ENCODE measurements at places on chromosomes 6 and 20.

GRCh38 chr20:63163596-63164483, 52.1 kb downstream of the YTHDF1 start:
- no peak for DNase-seq

- DNase-seq, result peak; percentile 53
Observed at GRCh38 chr6:116386581-116387299, 16.0 kb downstream of the DSE start.

DNA sequence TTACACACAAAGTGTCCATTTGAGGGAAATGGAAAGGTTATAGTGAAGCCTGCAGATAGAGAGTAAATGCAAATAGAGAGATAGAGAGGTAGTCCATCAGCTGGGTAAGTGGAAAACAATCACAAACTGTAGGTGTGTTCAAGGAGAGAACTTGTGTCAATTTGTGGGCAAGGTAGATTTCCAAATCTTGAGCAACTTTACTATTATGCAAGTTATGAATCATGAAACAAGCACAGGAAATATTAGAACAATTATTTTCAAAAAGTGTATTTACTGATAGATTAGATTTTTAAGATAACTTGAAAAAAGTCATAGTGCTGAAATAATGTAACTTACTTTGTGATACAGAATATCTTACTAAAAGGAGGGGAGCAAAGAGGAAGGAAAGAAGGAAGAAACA, 792.9 kb downstream of the EYS start:
- DNase-seq, result no peak

DNA sequence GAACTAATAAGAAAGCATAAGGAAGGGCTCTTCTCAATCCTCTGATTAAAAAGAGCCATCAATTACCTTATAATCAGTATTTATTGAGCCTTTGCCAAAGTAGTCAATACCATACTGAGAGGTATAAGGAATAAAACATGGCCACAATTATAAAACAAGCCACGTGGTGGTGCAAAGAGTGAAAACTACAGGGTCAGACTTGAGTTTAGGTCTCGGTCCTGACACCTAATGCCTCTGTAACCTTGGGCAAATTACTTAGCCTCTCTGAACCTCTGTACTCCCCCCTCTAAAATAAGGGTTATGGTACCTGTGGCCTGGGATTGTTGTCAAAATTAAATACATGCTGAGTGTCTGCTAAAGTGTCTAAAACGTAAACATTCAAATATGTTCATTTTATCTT, 11.8 kb downstream of the TRIM10 start:
- no peak for DNase-seq

- no peak for DNase-seq
Observed at GRCh38 chr20:44601801-44602204, 19.4 kb downstream of the PKIG start.

GRCh38 chr20:47730744-47731143, 54.5 kb downstream of the SULF2 start:
- no peak for DNase-seq

DNA sequence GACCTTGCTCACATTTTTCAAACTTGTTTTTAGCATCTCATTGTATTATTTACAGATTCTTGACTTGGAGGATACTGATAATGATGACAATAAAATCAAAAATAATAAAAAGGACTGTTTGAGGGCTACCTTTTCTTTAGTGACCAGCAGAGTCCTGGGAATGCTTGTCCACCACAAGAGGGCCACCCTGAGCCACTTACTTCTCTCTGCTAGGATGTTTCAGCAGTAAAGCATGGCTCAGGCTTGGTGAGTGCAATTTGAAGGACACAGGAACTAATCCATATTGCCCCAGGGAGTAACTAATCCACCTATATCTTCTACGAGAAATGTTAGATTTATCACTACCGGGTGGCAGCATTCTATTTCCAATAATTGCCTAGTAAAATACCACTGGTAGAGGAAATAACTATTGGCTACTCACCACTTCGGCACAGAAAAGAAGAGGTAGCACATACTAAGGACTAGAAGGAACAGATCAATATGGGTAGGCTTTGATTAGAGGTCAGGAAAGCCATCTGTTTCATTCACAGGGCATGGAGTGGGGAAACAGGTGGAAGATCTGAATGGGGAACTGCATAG, 5.8 kb upstream of the KIAA0408 start:
- DNase-seq, result peak; percentile 43

DNA sequence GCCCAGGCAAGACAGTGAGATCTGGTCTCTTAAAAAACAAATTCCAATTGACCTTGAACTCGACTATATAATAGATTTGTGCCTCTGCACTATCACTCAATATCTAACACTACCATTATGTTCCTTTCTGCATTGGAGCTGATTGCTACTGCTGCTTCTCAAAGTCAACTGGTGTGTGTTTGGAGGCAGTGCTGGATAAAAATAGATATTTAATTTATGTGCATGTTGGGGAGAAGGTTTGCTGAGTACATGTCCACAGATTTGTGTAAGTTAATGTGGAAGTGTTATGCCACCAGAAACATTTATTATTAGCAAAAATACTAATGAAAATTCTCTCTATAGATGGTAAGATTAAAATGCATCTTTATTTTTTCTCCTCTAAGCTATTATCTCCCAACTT, 39.5 kb downstream of the ATP9A start:
- DNase-seq, result no peak

DNA sequence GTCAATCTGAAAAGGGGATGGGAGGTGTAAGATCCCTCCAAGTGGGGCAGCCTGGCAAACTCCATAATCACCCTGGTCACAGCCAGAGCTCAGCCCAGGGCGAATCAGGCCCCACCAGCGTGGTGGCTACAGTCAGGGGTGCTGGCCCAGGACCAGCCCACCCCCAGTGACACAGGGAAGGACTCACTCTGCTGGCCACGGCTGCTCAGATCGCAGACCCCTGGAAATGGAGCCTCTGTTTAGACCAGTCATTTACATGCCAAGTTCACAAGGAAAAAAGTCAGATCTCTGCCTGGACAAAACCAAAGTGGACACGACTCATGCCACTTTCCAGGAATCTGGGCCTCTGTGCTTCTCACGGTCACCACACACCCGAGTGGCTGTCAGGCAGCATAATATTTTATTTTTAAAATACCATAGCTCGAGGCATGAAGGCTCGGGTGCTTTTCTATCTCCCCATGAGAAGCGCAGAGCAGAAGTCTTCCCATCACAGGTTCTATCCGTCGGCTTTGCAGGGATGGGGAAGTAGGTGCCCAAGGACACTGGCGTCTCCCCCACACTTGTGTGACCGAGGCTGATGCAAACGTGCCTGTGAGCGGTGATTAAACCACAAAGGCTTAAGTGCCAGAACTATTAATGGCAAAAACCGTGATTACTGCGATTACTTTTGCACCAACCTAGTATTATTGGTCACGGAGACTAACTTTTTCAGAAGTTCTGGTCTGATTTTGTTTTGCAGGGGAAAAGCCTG, 13.0 kb downstream of the PXDC1 start:
- DNase-seq, result no peak

GRCh38 chr6:3259491-3259958, 778 bp downstream of the PSMG4 start:
- DNase-seq, result peak; percentile 25

DNA sequence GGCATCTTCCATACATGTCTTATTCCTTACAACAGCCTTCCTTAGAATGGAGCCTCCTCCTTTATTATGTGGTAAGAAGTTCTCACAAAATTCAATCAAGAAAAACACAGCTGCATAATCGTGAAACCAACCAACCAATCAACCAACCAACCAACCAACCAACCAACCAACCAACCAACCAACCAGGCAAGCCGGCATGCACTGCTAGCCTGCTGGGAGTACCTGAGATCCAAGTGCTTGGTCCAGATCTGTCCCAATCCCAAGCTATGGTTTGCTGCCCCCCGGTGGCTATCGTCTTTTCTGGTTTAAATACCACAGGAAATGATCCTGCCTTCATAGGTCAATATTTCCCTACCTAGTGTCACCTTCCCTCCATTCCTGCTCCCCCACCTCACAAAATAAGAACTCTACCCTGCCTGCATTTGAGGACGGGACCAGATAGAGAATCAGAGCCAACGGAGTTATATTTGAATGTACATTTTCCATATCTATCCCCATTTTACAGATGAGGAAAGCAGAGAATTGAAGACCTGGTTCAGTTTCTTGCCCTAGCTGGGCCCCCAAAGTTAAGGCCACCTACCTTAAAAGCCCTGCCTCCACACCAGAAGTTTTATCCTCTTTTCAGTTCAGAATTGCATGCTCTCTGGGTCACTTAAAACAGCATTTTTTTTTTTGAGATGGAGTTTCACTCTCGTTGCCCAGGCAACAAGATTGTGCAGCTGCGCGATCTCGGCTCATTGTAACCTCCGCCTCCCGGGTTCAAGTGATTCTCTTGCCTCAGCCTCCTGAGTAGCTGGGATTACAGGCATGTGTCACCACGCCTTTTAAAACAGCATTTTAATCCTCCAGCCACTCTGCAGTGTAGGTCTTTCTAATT, 27.1 kb downstream of the RAB44 start:
- peak; percentile 59 for DNase-seq

DNA sequence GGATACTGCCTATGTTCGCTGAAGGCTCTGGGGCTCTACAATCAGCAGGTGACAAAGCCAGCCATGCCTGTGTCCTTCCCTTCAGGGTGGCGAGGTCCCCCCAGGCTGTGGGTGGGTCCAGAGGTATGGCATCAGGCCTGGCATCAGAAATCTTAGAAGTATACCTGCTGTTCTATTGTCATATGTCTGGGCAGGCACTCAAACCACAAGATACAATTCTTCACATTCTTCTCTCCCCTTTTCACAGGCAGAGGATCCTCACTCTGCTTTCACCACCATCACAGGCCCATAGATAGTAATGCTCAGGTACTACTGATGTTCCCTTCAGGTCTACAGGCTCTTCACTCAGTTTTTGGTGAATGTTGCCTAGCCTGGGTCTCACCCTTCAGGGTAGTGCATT, 1180.0 kb upstream of the CITED2 start:
- DNase-seq, result no peak

DNA sequence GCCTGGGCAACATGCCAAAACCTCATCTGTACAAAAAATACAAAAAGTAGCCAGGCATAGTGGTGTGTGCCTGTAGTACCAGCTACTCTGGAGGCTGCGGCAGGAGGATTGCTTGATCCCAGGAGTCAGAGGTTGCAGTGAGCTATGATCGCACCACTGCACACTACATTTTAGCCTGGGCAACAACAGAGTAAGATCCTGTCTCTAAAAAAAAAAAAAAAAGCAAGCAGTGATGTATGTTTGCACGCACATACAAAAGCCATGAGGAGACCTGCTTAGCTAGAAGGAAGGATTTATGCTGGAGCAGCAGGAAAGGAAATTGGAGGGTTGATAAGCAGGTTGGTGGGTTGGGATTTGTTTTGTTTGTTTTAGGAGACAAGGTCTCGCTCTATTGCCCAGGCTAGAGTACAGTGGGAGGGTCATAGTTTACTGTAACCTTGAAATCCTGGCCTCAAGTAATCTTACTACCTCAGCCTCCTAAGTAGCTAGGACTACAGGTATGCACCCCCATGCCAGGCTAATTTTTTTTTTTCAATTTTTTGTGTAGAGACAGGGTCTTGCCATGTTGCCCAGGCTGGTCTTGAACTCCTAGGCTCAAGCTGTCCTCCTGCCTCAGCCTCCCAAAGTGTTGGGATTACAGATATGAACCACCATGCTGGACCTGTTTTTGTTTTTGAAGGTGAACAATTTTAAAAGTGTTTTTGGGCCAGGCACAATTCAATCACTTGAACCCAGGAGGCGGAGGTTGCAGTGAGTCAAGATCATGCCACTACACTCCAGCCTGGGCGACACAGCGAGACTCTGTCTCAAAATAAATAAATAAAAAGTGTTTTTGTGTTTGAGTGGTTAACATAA, 4.0 kb downstream of the ZSWIM3 start:
- no peak for DNase-seq

DNA sequence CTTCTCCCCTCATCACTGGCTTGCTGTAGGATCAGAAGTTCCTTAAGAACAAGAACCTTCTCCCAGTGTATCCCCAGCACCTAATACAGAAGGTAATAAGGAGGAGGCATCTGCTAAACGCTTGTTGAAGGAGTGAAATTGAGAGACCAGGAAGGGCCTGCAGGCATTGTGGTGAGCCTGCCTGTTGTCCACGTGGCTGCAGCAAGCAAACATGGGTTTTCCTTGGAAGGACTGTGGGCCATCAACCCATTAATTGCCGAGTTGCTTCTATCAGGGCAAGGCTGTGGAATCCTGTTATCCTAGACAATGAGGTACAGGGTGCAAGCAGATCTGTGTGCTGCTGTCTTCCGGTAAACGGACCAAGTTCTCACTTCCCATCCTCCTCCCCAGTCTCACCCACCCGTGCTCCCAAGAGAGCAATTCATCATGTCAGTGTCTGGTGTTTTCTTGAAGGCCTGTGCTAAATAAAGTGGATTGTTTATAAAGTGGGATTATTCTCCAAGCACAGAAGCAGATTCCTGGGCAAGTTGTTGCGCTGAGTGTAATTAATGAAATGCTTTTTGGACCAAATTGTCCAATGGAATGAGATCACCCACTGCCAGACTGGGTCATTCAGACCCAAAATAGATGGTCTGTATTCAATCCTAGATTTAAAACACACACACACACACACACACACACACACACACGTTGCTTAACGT, 164.6 kb upstream of the CDYL start:
- no peak for DNase-seq

DNA sequence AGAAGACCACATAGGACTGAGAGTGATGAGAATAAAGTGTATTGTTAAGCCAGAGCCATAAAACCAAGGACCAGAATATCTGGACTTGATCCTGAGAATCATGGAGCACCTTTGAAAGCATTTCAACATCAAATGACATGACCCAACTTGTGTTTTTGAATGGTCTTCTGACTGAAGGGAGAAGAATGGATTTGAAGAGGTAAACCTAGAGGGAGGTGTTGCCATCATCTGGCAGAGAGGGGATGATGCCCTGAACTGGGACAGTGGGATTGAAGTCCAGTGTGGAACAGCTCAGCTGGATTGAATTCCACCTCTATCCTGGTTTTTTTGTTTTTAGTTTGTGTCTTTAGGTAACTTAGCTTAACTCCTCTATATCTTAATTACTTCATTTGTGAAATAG, 570.0 kb downstream of the TBC1D32 start:
- DNase-seq, result no peak

- no peak for DNase-seq
Observed at GRCh38 chr6:170291271-170292110, 613 bp upstream of the DLL1 start.

GRCh38 chr6:11613858-11614257, 76.3 kb downstream of the TMEM170B start:
- peak; percentile 92 for DNase-seq

DNA sequence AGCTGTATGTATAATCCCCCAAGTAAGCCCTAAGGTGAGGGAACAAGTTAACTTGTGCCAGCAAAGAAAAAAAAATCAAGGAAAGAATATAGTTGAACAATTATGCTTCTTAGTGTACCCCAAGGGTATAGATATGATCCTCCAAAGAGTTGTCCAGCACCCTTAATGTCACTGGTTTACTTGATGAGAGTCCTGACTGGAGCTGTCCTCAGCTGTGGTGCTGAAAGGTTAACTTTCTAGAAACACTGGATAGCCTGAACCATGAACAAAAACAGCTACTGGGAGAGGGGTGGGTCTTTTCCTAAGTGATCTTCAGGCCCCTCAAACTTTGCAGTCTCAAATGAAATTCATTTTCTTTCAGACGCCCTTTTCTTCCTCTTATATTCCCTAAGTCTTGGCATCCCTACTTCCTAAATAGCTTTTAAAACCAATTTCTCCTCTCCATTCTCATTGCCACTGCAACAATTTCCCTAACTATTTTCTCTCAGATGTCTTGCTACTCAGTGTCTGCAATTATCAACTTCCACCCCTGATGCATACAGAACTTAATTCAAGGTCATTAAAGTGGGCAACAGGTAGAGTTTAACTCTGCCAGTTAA, 83.5 kb upstream of the PROKR2 start:
- DNase-seq, result no peak

- no peak for DNase-seq
Observed at GRCh38 chr6:137332637-137333280, 113.6 kb upstream of the IFNGR1 start.

GRCh38 chr6:25085756-25086155, 150.0 kb upstream of the RIPOR2 start:
- DNase-seq, result no peak

Data from H4 (cell line).